ENCODE measurements at places on chromosomes 4 and X.

GRCh38 chr4:169689681-169690080, 68.1 kb downstream of the HPF1 start:
- no peak for DNase-seq

GRCh38 chr4:8308856-8309771, 39.6 kb downstream of the HTRA3 start:
- no peak for DNase-seq

DNA sequence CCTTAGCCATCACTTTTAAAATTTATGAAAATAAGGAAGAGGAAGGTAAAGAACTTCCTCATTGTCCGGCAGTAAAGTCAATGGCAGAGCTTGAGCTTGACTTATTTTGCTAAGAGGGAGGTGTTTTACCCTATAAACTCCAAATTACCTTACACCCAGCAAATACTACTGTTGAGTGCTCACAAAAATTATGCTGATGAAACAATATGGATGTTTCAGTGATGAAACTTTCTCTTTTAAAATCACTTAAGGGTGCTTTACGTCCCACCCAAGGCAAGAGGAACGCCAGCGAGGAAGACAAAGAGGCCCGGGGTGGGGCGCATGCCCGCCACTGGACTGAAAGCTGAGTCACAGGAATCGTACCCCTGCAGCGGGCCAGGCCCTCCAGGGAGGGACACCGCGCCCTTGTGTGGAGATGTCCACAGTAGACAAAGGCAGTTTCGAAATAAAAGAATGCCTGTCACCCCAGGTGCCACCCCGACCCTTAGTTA, 560 bp upstream of the TMSB4X start:
- peak; percentile 84 for DNase-seq

DNA sequence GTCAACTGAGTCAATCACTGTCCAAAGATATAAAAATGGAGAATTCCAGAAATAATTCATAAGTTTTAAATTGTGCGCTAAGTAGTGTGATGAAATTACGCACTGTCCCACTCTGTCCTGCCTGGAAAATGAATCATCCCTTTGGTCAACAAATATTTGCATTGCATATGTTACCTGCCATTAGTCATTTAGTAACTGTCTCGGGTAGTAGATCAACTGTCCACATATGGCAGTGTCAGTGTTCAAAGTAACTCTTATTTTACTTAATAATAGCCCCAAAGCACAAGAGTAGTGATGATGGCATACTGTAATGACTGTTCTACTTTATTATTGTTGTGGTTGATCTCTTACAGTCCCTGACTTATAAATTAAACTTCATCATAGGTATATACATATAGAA, 3.4 kb downstream of the YTHDC1 start:
- no peak for DNase-seq

DNA sequence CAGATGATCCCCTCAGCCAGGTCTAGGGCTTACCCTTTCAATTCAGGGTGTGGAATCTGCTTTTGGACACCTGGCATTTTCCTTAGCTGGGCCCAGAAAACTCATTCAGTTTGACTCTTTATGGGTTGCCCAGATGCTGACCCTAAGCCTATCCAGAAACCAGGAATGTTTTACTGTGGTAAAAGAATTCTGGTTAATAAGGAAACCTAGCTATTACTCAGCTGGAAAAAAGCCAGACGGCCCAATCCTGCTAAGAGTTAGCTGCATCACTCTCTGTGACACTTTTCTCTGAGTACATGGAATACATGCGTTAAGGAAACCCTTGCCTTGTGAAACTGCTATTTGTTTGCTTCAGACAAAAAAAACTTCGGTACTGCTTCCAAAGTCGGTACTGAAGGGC, 28.0 kb downstream of the ING2 start:
- no peak for DNase-seq

Measured in islet precursor cell (in vitro differentiated cells).